NCI-H1436 (cell line): ENCODE measurements at places on chromosomes 16 and 17.

DNA sequence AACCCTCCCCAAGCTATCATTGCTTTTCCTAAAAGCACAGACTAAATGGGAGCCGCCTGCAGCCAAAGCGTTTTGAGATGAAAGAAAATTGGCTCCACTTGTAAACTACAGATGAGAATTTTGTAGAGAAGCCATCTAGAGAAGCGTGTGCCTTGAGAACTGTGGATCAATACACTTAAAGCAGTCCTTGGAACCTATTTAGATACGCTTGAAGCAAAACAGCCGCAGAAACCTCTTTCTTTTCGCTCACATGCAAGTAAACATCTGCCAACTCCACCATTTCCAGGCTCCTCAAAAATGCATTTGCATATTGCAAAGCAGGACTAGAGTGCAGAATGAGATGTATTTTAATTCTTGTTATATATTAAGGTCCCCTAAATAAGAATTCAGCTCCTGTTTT, 13.1 kb downstream of the KIAA0513 start:
- DNase-seq = no peak

DNA sequence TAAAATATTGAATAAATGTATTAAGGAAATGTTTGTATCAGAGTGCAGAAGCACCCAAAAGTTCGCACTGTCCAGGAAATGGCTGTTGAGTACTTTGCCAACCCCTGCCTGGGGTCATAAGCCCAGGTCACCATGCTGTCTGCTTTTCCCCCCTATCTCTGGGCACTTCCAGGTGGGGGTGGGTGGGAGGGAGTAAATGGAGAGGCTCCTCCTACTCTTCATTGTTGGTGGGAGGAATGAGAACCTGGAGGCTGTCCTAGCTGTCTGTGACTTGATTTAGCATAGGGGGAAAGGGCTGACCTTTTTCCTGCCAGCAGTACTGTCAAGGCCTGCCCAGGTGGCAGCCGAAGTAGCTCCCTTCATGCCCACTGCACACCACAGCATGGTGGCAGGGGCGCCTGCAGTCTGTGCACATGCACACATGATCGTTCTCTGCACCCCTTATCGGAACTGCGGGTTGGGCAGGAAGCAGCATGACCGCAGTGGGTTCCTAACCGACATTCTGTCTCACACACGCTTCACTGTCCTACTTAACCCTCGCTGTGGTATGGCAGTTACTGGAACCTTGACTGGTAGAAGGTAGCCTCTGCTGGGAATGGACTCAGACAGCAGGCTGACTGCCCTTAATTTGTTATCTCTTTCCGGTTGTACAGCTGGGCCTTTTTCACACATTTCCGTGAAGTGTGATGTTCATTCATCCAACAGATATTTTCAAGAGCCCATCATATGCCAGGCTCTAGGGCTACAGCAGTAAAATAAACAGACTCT, 41.5 kb downstream of the LDHD start:
- no peak for DNase-seq

DNA sequence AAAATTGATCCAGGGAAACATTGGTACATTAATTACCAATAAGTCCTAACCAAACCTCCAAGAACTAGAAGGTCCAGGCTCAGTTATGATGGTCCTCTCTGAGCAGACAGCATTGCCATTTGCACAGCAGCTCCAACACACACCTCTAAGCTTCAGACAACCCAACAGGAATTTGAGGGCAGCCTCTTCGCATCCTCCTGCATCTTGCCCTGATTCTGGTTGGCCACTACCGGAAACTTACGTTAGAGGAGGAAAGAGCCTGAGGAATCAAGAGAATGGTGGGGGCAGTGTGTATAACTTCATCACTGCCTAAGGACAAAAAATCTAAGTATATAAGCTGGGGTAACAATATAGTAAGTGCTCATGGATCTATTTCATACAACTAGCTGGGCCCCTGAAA, 15.7 kb downstream of the FAM117A start:
- DNase-seq = no peak

DNA sequence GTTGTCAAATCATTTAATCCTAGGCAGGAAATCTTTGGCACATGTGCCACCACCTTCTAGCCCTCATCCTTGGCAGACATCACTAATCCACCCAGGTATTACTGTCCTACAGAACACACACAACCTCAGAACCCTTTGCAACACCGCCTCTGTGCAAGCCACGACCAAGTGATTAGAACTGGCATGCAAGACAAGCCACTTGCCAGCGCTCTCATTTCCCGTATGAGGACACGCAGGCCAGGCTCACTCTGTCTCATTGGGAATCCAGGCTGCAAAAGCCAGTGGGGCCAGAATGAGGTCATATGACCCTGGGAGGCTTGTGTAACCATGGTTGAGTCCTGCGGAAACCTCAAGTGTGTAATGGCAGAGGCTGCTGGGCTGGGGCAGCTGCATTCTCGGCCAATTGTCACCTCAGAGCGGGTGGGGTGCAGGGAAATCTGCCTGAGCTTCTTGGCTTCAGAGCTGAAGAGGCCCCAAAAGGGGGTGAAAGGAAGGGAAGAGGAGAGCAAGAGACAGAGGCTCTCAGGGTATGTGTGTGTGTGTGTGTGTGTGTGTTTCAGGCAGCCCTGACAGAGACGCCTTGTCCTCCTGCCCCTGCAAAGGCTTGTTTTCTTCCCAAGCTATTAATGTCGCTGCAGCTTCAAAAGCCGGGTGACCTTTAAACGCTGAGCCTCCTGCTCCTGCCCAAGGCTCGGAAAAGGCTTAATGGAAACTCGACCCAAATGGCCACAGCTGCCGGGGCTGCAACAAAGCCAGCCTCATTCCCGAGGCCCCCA, 43.2 kb upstream of the MRPS23 start:
- DNase-seq = peak; percentile 40
